Activated naive CD8-positive, alpha-beta T cell treated with anti-CD3 and anti-CD28 coated beads for 36 hours (primary cell): ENCODE measurements at places on chromosomes 11 and 22. TPM values are rescaled to one million over a fixed set of nuclear protein-coding genes. Genes with fewer than 3 reads are reported as not detected.

KCNE3 gene
- total RNA-seq, result not detected

IGLL1 gene
- not detected for total RNA-seq

ADAMTS8 gene
- not detected for total RNA-seq

C22orf31 gene
- not detected for total RNA-seq

IL10RA gene
- 39.6 TPM for total RNA-seq
